Activated CD4-positive, alpha-beta T cell treated with anti-CD3 and anti-CD28 coated beads for 4 hours (primary cell): ENCODE measurements at places on chromosomes 3 and 15.

- DNase-seq, result no peak
Measured at GRCh38 chr3:153061938-153062528, 100.0 kb upstream of the RAP2B start.

- no peak for DNase-seq
Measured at GRCh38 chr3:183644244-183644643, 8.8 kb downstream of the KLHL24 start.

DNA sequence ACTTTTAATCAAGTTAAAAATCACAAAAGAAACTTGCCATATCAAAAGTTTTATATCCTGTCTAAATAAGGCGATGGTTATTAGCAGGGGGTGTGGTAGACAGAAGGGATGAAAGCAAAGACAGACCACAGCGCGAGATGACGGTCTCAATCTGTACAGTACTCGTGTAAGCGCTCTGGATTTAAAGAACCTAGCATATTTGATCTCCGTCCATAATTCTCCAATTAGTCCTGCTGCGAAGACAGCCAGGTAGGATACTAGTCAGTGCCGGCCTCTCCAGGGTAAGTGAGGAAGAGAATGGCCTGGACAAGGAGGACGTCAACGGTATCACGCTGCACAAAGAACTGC, 701 bp downstream of the SGO1 start:
- no peak for DNase-seq

- no peak for DNase-seq
Measured at GRCh38 chr3:74267131-74267530, 347.3 kb downstream of the CNTN3 start.

- DNase-seq, result no peak
Measured at GRCh38 chr15:27902680-27903385, 196.3 kb downstream of the OCA2 start.

- no peak for DNase-seq
Measured at GRCh38 chr3:113259196-113259595, 47.8 kb downstream of the BOC start.

GRCh38 chr3:46923559-46924350, 46.2 kb downstream of the PTH1R start:
- peak; percentile 31 for DNase-seq

DNA sequence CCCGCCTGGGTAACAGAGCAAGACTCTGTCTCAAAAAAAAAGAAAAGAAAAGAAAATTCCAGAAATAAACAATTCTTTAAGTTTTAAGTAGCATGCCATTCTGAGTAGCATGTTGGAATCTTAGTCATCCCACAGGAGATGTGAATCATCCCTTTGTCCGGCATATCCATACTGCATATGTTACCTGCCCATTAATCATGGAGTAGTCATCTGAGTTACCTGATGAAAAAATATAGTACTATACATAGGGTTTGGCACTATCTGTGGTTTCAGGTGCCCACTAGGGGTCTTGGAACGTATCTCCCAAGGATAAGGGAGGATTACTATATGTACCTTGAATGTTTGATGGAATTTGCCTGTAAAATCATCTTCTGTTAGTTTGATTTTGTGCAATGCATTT, 6.3 kb upstream of the CCR4 start:
- no peak for DNase-seq

- DNase-seq, result no peak
Measured at GRCh38 chr3:193297421-193297820, 56.4 kb downstream of the PLAAT1 start.

DNA sequence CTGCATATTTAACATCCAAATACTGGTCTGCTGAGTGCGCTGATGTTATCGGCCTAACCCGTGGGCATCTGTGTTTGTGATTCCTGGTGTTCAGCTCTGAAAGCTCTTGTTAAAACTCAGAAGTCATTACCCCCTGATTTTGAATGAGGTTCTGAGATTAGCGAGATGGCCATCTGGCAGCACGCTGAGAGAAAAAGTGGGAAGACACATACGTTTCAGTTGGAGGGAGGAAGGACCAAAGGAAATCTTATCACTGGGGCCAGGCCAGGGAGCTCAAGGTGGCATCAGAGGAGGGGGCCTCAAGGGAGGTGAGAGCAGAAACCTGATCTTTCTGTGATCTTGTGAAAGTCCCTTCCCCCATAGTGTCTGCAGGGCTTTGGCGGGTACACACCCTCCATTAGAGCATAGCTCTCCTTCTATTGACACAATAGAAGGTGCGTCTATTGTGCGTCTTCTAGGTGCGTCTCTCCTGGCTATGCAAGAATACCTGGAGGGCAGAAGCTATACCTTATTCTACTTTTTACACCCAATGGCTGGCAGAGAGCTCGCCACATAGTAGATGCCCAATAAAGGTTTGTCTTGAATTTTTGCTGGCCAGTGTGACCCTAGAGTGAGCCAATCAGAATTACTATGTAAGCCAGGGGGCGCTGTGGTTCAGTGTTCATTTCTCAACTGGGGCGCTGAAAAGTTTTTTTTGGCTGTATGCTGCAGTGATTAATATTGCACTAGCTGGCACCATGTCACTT, 182.4 kb downstream of the SHQ1 start:
- DNase-seq, result peak; percentile 52

- no peak for DNase-seq
Measured at GRCh38 chr15:90989040-90989768, 5.1 kb downstream of the PRC1 start.

DNA sequence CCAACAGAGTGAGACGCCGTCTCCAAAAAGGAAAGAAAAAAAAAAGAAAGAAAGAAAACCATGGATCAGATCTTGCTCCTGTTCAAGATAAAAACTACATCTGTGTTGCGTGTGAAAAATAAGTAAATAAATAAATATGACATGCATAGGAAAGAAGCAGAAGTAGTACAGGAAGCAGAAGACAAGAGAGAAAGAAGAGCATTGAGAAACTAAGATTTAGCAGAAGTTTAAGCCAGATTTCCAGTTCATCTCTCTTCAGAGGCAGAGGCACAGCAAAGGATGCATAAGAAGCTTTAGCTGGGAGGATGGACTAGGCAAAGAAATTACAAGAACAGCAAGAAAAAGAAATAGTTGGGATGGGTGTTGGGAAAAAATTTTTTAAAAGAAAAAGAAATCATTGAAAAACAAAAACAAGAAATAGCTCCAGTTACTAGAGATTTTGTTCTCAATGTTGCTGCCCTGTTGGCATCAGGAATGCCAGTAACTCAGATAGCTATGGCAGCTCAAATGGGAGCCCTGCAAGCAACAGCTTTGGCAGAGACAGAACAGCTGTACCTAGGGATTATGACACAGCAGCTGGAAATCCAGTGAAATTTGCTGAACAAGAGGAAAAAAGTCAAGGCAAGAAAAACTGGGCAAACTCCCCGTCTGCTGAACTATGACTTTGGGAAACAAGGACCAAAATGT, 17.3 kb downstream of the AP3S2 start:
- DNase-seq, result no peak

DNA sequence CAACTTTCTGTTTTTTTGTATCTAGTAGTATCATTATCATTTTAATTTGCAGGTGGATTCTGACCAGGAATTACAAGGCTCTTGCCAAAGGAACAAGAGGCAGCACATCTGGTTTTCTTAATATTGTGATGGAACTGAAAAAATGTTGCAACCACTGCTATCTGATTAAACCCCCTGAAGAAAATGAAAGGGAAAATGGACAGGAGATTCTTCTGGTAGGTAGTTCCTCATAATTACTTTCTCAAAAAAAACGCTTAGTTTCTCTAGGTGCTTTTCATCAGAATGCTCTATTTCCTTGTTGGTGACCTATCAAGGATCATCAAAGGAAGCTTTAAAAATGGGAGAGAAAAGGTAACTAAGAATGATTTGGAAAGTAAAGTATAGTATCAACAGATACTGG, 71.6 kb downstream of the CHD2 start:
- no peak for DNase-seq

DNA sequence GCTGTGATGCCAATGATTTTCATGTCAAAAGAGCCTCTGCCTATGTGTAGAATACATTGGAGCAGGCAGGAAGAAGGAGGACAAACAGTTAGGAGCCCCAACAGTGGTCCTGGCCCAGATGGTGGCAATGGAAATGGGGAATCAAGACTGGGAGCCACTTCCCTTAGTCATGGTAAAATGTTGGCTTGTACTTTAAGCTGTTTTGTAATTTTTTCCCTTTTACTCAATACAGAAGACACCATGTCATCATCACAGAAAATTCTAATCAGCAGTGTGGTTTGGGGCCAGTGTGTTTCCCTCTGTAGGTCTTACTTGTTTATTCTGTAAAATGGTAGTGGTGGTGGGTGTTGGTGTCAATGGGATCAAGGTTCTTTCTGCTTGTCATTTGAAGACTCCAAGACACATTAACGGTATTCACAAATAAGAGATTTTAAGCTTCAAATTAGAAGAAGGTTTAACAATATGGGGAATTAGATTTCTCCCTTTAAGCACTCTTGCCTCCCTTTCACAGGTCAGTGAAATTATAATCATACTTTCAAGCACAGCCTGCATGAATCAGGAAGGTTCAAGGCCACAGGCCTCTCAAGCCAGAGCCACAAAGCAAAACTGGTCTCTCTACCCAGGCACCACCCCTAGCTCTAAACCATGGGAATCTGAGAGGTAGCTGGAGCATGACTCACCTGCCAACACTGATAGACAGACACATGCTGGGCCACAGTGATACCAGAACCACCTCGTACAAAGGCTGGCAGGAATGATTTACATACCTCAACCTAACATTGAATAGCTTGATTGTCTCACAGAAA, 24.9 kb downstream of the SIAH2 start:
- DNase-seq, result peak; percentile 39

DNA sequence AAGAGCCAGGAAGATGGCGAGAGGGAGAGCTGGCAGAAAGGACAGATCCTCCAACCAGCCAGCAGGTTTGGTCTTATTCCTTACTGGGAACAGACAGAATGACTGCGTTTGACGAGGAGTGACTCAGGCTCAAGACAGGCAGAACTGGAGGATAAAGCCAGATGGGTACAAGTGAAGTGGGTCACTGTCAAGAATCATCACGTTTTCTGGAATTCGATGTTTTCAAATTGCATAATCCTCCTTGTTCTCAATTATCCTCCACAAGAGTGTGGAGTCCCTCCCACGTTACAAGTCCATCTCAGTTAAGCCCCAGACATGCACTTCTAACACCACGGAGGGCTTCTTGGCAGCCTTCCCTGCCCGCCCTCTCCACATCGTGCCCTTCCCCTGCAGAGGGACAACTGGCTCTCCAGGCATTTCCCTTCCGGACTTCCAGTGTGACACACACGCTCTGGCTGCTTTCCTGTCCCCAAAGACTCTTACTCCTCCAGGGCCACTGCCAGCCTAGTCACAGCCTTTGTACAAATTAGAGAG, 183.1 kb downstream of the CHST2 start:
- DNase-seq, result no peak

GRCh38 chr3:111285694-111286093, 214.1 kb downstream of the NECTIN3 start:
- DNase-seq, result no peak

DNA sequence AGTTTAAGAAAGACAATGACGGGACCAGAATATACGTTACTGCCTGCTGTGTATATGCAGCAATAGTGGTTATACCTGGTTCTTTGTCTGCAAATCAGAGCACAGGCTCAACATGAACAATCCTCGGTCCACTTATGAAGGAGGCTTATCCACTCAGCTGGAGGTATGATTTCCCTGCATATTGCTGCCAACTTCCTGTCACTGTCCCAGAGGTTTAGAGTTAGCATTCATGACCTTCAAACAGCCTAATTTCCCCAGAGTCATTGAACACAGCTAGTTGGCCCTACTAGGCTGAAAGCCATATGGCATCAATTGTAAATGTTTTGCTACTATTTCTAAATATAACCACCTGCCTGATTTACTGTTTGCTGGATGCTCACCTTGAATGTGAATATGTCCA, 224.9 kb upstream of the ZNF717 start:
- DNase-seq, result no peak

DNA sequence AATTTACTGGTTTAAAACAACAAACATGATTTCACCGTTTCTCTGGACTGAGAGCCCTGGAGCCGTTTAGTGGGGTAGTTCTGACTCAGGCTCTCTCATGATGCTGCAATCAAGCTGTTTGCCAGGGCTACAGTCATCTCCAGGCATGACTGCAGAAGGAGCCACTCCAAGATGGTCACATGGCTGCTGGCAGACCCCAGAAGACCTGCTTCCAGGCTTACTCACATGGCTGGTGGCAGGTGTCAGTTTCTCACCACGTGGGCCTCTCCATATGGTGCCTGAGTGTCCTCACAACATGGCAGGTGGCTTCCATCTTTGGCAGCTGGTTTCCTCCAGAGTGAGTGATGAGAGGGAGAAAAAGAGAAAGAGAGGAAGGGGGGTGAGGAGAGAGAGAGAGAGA, 378.3 kb upstream of the RGMA start:
- no peak for DNase-seq

DNA sequence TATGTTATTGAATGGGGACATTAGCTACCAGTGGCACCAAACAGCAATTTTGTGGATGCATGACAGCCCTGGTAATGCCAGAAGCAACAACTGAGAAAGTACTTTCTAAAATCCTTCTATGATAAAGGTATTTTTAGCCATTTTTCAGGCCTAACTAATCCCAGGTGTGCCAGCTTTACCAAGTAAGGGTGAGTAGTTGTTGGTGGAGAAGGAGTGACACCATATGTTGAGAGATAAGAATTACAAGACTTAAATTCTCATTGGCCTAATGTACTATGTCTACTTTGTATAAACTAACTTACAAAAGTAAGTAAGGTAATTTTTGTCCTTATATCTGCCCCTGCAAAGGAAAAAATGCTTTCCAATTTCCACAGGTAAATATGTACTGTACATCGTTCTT, 4.1 kb upstream of the COX17 start:
- DNase-seq, result no peak

GRCh38 chr3:177345049-177345972, 148.0 kb upstream of the TBL1XR1 start:
- DNase-seq, result peak; percentile 72

DNA sequence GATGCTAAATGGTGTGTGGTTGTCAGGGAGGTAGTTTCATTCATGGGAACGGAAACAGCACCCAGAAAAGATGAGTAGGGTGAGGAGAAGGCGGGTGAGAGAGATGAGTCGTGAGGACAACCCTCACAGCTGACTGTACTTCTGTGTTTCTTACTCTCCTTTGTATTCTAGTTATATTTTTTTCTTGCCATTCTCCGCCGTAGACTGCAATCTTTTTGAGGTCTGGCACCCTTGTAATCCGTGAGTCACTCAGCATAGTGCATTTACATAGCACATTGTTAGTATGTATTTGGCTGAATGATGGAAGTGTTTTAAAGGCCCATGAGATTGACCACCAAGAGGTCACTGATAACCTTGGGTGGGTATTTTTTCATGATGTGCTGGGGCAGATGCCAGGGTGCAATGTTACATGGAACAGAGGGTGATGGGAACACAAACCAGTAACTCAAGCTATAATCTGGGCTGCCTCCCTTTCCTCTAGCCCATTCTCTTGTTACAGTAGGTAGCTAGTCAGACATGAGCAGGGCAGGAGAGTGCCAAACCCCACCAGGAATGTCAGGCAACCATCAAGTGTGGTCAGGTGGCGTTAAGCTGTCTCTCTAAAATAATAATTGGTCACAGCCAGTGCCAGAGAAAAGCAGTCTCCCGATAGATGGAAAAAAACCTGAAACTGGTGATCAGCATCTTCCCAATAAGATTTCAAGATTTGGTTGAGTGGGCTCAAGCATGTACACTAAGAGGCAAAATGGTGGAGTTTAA, 18.8 kb upstream of the DGKG start:
- DNase-seq, result no peak
